Fibroblast of skin of left biceps (primary cell): ENCODE measurements at places on chromosomes 4 and X.

GRCh38 chrX:83658731-83659130 is 150.6 kb downstream of the POU3F4 start:
- no peak for DNase-seq

GRCh38 chr4:122218762-122219161 is 66.6 kb downstream of the BLTP1 start:
- DNase-seq = no peak

GRCh38 chr4:128660361-128661215 is 148.9 kb upstream of the JADE1 start:
- no peak for DNase-seq

DNA sequence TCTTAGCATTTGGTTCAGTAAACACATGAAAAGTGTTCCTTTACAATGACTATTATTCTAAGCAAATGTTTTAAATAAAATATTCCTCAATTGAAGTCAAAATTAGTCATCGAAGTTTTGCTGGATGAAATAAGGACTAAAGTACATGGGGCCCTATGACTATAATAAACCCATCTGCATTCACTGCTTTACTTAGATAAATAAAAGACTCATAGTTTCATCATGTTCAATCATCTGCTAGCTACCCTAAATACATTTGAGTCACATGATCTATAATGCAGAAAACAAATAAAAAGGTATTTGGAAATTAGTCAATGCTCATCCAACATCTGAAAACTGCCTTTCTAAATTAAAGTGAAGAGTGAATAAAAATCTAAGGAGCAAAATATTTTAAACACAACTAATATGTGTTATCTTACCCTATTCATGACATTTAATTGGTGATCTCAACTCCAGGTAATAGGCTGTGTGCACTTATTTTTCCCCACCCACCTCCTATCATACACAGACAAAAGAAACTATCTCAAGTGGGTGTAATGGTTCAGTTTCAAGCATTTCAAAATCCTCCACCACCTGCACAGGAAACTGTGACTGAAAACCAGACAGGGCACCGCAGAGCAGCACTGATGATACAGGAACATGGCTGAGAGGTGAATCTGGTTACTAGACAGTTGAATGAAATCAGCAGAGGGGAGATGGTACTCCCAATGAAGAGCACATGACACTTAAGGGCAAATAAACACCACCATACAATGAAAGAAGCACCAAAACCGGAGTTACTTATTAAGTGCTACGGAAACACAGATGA is 78.6 kb downstream of the CAMK2D start:
- DNase-seq = no peak
